ENCODE measurements at places on chromosomes 3 and 15.

- DNase-seq = no peak
These were observed 27.1 kb upstream of the C3orf49 start for GRCh38 chr3:63791974-63792373.

- DNase-seq = no peak
These were observed 50.2 kb downstream of the HHLA2 start for GRCh38 chr3:108346301-108347227.

DNA sequence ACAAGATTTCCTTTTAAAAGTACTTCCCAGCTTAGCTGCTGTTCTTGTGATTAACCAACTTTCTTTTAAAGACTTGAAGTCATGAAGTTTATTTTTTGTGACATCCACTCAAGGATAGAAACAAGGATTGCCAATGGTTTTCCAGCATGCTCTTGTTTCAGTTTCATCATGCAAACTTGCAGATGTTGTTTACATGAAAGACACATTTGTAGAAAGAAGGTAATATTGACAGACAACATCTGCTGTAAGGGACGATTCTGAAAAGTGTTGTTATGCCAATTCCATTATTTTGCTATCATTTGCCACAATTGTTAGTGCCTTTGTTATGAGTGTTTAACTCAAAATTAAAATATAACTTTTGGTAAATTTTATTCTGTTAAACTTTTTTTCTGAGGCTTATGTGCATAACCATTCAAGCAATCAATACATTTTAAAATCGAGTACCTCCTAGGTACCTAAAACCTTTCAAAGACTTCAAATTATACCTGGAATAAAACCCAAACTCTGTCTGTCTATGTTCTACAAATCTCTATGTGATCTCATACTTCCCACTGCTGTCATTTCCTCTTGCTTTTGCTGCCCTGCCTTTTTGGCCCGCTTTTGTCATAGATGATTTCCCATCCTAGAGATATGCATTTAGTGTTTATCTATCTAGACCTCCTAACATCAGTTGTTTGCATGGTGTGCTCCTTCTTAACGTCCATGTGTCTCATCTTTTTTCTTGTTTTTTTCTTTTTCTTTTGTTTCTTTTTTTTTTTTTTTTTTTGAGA, 630.4 kb downstream of the NR2F2 start:
- DNase-seq = no peak

DNA sequence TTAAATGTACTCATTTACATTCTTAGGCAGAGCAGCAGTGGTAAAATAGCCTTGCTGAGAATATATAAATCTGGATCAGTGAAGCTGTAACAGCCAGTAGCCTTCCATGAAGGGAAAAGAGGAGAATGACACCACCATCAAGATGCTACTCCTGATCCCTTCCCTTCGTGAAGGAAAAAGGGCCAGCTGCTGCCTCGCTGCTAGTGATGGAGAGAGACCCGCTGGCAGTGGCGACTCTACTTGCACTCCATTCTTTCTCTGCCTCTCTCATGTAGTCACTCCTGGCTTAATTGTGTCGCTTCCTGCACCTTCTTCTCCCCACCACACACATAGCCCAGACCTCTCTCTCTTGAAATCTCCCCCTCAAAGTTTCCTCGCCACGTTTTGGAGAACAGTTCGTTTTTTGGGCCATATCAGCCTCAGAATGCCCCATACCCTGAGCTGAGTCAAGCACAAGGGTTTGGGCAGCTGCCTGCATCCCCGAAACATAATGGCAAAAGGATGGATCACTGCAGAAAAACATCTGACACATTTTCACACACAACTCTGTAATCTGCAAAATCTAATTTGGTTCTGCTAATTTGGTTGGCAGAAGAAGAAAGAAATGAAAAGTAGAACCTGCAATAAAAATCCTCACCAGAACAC, 460.3 kb upstream of the IL12A start:
- no peak for DNase-seq

DNA sequence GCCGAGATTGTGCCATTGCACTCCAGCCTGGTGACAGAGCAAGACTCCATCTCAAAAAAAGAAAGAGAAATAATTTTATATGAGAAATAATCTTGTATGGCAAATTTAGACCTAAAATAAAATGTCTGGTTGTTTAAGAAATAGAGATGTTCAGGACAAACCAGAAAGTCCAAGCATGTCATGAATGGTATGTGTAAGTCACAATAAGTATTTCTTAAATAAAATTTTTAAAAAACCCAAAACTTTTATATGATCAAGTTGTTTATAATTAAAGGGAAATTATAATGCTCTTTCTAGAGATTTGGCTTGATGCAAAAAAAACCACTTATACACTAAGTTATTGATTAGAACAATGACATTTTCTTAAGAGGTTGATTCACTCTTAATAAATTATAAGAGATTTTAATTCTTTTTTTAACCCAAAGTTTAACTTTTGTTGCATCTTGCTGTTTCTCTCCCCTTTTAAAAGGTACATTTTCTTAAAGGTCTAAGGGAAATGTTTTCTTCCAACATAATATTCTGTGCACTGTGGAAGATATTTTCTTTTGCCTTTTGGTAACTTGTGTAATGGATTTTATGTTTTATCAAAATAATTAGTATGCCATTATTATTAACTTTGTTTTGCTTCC, 105.7 kb downstream of the RTP4 start:
- DNase-seq = no peak

GRCh38 chr15:29130951-29131839, 138.4 kb downstream of the NSMCE3 start:
- no peak for DNase-seq

DNA sequence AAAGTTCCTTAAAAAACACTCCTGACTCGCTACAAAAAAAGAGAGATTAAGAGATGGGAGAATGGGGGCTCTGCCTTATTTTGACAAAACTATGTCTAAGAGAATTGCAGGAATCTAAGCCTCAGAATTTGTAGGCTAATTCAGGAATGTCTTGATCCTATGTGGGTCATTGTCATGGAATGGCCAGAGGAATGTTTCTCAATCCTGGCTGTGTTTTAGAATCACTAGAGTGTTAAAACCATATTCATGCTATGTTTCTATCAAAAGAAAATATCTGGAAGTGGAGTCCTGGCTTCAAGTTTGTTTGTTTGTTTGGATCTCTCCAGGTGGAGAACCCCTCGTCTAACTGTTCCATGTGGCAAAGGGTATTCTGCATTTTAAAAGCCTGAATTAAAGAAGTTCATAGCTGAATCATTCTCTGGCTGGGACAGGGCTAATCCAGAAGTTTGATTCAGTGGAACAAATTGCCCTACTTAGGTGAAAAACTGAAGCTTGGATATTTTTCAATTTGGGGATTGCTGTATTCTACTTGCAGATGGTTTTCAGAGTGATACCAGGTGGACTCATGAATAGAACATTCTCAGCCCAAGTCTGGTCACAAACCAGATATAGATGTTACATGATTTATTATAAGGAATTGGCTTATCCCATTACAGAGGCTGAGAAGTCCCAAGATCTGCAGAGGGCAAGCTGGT, 28.2 kb downstream of the GJD2 start:
- DNase-seq = no peak

DNA sequence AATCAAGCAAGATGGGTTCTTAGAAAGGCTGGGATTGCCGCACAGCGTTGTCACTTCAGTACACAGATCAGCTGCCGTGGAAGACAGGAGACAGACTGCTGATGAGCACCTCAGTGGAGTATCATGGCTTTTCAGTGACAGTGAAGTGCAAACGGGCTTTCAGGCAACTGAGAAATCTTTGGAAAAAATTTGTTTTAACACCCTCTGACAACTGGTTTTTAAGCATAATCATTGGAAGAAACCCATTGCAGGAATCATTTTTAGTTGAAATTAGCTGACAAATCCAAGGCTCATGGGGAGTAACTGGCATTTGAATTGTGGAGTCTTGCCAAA, 418.8 kb downstream of the OTOL1 start:
- no peak for DNase-seq

GRCh38 chr3:69747511-69748258, 8.4 kb downstream of the MITF start:
- DNase-seq = no peak

GRCh38 chr3:125437631-125438435, 62.7 kb upstream of the ZNF148 start:
- no peak for DNase-seq

DNA sequence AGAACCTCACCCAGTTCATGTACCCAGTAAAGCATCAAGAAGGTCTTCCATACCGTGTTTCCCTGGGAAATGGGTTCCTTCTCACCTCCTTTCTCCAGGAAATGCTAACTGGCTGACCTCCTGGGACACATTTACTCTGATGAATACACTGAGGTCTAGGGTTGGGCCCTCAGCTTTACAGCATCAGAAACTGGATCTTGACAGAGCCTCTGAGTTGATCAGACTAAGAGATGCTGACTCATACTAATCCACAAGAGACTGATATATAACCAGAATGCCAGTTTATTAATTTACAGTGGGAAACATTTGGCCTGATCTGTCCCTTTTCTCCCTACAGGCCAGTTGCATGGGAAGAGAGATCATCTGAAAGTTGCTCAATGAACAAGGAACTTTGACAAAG, 55.8 kb downstream of the GTF2E1 start:
- DNase-seq = no peak

DNA sequence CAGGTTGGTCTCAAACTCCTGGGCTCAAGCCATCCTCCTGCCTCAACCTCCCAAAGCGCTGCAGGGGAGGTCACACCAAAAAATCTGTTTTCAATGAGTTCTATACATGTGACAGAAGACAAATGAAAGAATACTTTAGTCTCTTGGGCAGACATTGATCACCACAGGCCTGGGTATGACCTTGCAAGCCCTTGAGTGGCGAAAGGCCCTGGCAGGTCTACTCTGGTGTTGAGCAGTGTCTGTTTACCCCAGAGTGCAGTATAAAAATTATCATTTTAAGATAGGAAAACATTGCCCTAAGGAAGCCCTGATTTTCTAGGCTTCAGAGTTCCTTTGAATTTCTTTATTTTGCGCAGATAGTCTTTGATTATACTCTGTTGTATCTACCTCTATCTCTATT, 61.6 kb upstream of the GBE1 start:
- no peak for DNase-seq

DNA sequence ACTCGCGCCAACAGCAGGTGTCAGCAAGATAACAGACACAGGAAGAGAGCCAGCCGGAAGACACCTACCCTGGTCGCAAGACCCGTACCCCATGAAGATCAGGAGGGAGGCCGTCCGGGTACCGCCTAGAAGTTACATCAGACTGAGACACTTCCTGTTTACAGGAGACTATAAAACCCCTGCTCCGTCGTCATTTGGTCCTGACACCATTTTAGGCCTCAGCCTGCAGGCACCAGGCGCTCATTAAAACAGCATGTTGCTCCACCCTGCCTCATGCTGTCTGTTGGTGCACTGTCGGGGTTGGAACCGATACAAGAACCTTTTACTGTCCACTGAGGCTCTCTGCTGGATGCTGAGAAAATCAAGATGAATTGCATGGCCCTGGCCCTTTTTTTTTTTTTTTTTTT, 15.6 kb upstream of the PRTG start:
- no peak for DNase-seq

Data from DMS153 (cell line).